IMR-90 (cell line): ENCODE measurements at places on chromosomes 5 and 9. TPM values are rescaled to one million over a fixed set of nuclear protein-coding genes. Genes with fewer than 3 reads are reported as not detected.
A peak's percentile ranks its signal among the peaks of the same experiment; 100 is the strongest.

The ARHGEF39 gene
- total RNA-seq = 0.56 and 2.5 TPM in 2 replicates

The HACD4 gene
- total RNA-seq = 2.2 and 2.8 TPM in 2 replicates

The C5orf52 gene
- not detected in 2 replicates for total RNA-seq

The TRIP13 gene
- 27.2 and 35.5 TPM in 2 replicates for total RNA-seq

The RLN1 gene
- total RNA-seq = not detected in 2 replicates

The PIP5K1B gene
- not detected in 2 replicates for total RNA-seq

The SEMA5A gene
- total RNA-seq = 9.9 and 12.5 TPM in 2 replicates

The PCDHGC5 gene
- total RNA-seq = 2.5 and 2.9 TPM in 2 replicates

The NTNG2 gene
- 0.28 and 0.54 TPM in 2 replicates for total RNA-seq

The FSD1L gene
- 2.9 and 5.0 TPM in 2 replicates for total RNA-seq

The FAM153A gene
- total RNA-seq = not detected in 2 replicates

The TAF11L9 gene
- not detected in 2 replicates for total RNA-seq

The SLC6A18 gene
- total RNA-seq = not detected in 2 replicates

The LAMC3 gene
- total RNA-seq = under 0.01 TPM in 1 of 2 replicates, not detected in the other

The RAB3C gene
- not detected in 2 replicates for total RNA-seq

The TMEM252 gene
- total RNA-seq = not detected in 2 replicates

DNA sequence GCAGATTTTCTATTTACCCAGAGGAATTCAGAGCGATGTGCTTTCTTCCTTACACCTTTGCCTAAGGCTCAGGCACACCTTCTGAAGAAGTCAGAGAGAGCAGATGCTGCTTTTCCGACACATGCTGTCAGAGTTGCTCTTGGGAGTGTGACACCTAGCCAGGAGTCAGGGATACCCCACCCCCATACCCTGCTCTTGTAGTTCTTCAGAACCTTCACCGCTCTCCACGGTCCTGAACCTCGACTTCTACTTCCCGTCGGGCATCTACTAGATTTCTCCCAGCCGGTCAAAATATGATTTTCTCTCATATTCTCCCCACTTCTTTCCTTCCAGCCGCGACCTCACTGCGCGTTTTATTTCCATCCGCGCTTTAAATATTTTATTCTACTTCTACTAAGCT is 1.7 kb downstream of the GRIN3A start:
- H3K4me3 ChIP-seq = no peak overlapping the region
- H3K27ac ChIP-seq = no peak overlapping the region
- no peak for DNase-seq

GRCh38 chr5:78734094-78734845 is 85.7 kb upstream of the LHFPL2 start:
- no peaks in the 10 kb centered on the region for H3K27me3 ChIP-seq
- no peak overlapping the region for H3K4me3 ChIP-seq
- H3K4me1 ChIP-seq = no peaks in the 10 kb centered on the region
- H3K27ac ChIP-seq = no peak overlapping the region
- DNase-seq = no peak

DNA sequence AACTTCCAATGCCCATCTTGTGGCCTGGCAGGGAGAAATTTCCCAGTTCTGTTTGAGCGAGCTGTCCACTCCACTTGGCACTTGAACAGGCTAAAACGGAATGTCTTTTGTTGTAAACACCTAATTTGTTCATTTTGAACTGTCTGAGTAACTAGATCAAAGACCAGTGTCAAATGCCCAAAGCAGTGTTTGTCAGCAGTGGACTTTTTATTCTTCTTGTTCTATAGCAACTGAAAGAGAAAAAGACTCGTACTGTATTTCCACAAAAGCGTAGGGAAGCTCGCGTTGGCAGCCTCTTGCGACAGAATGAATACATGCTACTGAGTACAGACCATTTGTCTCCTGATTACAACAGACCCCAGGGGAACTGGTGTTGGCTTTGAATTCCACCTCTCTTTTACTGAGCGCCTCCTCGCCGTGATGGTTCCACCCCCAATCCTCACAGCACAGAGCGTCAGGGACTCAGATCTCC is 601.8 kb upstream of the ZNF608 start:
- H3K4me1 ChIP-seq = peaks cover 3% of the 10 kb centered on the region
- H3K36me3 ChIP-seq = no peaks in the 10 kb centered on the region
- no peak for DNase-seq

- H3K4me3 ChIP-seq = no peak overlapping the region
- H3K4me1 ChIP-seq = no peaks in the 10 kb centered on the region
- H3K27me3 ChIP-seq = no peaks in the 10 kb centered on the region
- no peaks in the 10 kb centered on the region for H3K36me3 ChIP-seq
- no peak overlapping the region for H3K27ac ChIP-seq
- DNase-seq = peak; percentile 31
Observed at GRCh38 chr5:167626341-167627123, 664.9 kb upstream of the WWC1 start.

- H3K36me3 ChIP-seq = no peaks in the 10 kb centered on the region
- no peak for DNase-seq
- H3K27me3 ChIP-seq = no peaks in the 10 kb centered on the region
- H3K4me3 ChIP-seq = no peak overlapping the region
- H3K27ac ChIP-seq = no peak overlapping the region
Observed at GRCh38 chr9:1794547-1795270, 220.4 kb upstream of the SMARCA2 start.

- no peak for DNase-seq
- no peak overlapping the region for H3K4me3 ChIP-seq
- H3K27me3 ChIP-seq = no peaks in the 10 kb centered on the region
- H3K27ac ChIP-seq = no peak overlapping the region
- peaks cover 2% of the 10 kb centered on the region for H3K4me1 ChIP-seq
Observed at GRCh38 chr5:93721511-93721910, 19.9 kb downstream of the POU5F2 start.

DNA sequence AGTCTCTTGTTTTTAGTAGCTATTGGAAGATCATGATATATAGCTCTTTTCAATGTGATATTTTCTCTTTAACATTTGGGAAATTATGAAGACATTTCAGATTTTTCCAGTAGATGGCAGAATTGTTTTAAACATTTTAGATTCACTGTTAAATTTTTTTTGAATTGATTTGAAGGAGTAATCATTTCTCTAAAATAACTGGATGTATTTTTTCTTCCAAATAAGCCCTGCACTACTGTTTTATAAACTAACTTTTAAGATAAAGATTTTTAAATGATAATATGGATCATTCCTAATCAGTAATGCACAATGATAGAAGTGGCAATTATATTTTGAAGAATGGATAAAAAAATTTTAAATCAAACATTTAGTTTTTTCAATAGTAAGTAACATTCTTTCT is 14.2 kb downstream of the NDUFAF2 start:
- DNase-seq = peak; percentile 40
- no peaks in the 10 kb centered on the region for H3K36me3 ChIP-seq
- no peaks in the 10 kb centered on the region for H3K4me1 ChIP-seq
- H3K27ac ChIP-seq = no peak overlapping the region
- H3K4me3 ChIP-seq = no peak overlapping the region

- no peaks in the 10 kb centered on the region for H3K27me3 ChIP-seq
- no peaks in the 10 kb centered on the region for H3K36me3 ChIP-seq
- no peak overlapping the region for H3K4me3 ChIP-seq
- no peak overlapping the region for H3K27ac ChIP-seq
- H3K4me1 ChIP-seq = no peaks in the 10 kb centered on the region
Observed at GRCh38 chr9:77429928-77430327, 218.2 kb downstream of the GNA14 start.

- no peak overlapping the region for H3K27ac ChIP-seq
- no peaks in the 10 kb centered on the region for H3K27me3 ChIP-seq
- no peaks in the 10 kb centered on the region for H3K4me1 ChIP-seq
- H3K4me3 ChIP-seq = no peak overlapping the region
- no peaks in the 10 kb centered on the region for H3K36me3 ChIP-seq
Observed at GRCh38 chr9:83281306-83282255, 218.6 kb upstream of the RASEF start.

GRCh38 chr5:60649288-60649917 is 50.6 kb downstream of the DEPDC1B start:
- peak; percentile 51 for DNase-seq
- no peak overlapping the region for H3K27ac ChIP-seq
- no peaks in the 10 kb centered on the region for H3K36me3 ChIP-seq

DNA sequence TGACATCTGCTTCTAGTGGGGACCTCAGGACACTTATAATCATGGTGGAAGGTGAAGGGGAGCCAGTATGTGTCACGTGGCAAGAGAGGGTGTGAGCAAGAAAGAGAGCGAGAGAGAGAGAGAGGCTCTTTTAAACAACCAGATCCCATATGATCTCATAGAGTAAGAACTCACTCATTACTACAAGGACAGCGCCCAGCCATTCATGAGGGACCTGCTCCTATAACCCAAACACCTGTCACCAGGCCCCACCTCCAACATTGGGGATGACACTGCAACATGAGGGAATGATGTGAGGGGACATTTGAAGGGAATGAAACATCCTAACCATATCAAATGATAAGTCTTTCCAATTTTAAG is 427.5 kb downstream of the EFNA5 start:
- no peaks in the 10 kb centered on the region for H3K36me3 ChIP-seq
- no peaks in the 10 kb centered on the region for H3K27me3 ChIP-seq
- no peak overlapping the region for H3K4me3 ChIP-seq
- H3K4me1 ChIP-seq = no peaks in the 10 kb centered on the region

DNA sequence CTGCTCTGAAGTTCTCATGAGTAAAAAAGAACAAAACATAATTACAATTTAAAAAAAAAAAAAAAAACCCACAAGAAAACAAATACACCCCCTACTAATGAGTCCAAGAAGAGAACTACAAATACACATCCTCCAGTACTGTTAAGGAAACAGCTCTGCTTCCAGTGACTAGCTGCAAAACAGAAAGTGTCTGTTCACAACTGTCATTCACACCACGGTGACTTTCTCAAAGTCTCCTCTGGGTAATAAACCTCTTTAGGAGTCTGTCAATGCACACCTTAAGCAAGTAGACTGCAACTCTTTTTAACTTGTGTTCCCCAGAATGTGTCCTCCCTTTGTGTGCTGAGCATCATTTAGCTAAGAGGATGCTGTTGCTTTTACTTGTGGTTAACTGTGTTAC is 6.2 kb downstream of the REEP5 start:
- H3K27me3 ChIP-seq = no peaks in the 10 kb centered on the region
- H3K4me1 ChIP-seq = peaks cover 9% of the 10 kb centered on the region
- no peak overlapping the region for H3K4me3 ChIP-seq

GRCh38 chr9:75909776-75910175 is 19.3 kb downstream of the PCSK5 start:
- H3K4me3 ChIP-seq = no peak overlapping the region
- H3K27me3 ChIP-seq = no peaks in the 10 kb centered on the region
- H3K36me3 ChIP-seq = no peaks in the 10 kb centered on the region
- no peaks in the 10 kb centered on the region for H3K4me1 ChIP-seq

- peak; percentile 17 for DNase-seq
- peaks cover 7% of the 10 kb centered on the region for H3K4me1 ChIP-seq
- no peaks in the 10 kb centered on the region for H3K36me3 ChIP-seq
- H3K4me3 ChIP-seq = no peak overlapping the region
- H3K27me3 ChIP-seq = no peaks in the 10 kb centered on the region
Observed at GRCh38 chr5:103375863-103376591, 117.5 kb downstream of the MACIR start.

DNA sequence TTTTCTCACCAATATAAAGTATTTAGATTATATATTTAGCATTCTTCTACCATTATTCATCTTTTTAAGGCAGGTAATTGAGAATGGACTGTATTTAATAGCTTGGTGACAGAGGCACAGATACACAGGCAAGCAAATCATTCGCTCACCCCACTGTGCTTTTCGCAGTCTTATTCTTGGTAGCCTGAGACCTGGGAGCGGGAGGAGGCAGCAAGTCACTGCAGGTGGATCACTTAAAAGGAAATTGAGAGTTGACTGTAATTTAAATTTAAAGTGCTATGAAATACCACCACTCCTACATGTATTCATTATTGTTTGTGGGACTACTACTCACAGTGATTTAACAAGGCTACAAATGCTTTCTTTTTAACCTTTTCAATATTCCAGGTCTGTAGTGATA is 9.7 kb downstream of the RICTOR start:
- H3K27ac ChIP-seq = no peak overlapping the region
- H3K4me3 ChIP-seq = no peak overlapping the region
- no peaks in the 10 kb centered on the region for H3K27me3 ChIP-seq
- peaks cover 11% of the 10 kb centered on the region for H3K36me3 ChIP-seq
- no peak for DNase-seq

GRCh38 chr9:98488571-98489312 is 220.0 kb downstream of the GABBR2 start:
- no peaks in the 10 kb centered on the region for H3K36me3 ChIP-seq
- peaks cover 25% of the 10 kb centered on the region for H3K4me1 ChIP-seq
- peak; percentile 98 for DNase-seq
- peak overlapping the region; percentile 82 for H3K27ac ChIP-seq

- no peaks in the 10 kb centered on the region for H3K36me3 ChIP-seq
- no peak for DNase-seq
- no peaks in the 10 kb centered on the region for H3K27me3 ChIP-seq
- H3K4me1 ChIP-seq = no peaks in the 10 kb centered on the region
- H3K27ac ChIP-seq = no peak overlapping the region
Observed at GRCh38 chr9:84163052-84163650, 177.4 kb downstream of the SLC28A3 start.

- H3K4me1 ChIP-seq = no peaks in the 10 kb centered on the region; the same call in 1 of the 2 replicates
- H3K4me3 ChIP-seq = no peak overlapping the region
- DNase-seq = peak; percentile 58
- H3K27me3 ChIP-seq = no peaks in the 10 kb centered on the region
Observed at GRCh38 chr5:173618927-173619519, 2.6 kb upstream of the BOD1 start.

DNA sequence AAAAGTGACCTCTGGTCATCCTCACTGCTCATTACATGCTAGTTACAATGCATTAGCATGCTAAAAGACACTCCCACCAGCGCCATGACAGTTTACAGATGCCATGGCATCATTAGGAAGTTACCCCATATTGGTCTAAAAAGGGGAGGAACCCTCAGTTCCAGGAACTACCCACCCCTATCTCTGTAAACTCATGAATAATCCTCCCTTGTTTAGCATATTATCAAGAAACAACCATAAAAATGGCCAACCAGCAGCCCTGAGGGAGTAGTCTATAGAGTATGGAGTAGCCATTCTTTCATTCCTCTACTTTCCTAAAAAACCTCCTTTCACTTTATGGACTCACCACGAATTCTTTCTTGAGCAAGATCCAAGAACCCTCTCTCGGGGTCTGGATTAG is 89.4 kb downstream of the ATPSCKMT start:
- no peaks in the 10 kb centered on the region for H3K36me3 ChIP-seq
- no peak overlapping the region for H3K4me3 ChIP-seq
- no peak overlapping the region for H3K27ac ChIP-seq
- peaks cover 5% of the 10 kb centered on the region for H3K27me3 ChIP-seq

- no peak for DNase-seq
- H3K27me3 ChIP-seq = peaks cover 12% of the 10 kb centered on the region
- H3K27ac ChIP-seq = no peak overlapping the region
- no peak overlapping the region for H3K4me3 ChIP-seq
- H3K4me1 ChIP-seq = no peaks in the 10 kb centered on the region
Observed at GRCh38 chr5:43270645-43271044, 42.6 kb downstream of the HMGCS1 start.
